Ovary (tissue), 10 donors: ENCODE measurements at places on chromosomes 3 and 15.

DNA sequence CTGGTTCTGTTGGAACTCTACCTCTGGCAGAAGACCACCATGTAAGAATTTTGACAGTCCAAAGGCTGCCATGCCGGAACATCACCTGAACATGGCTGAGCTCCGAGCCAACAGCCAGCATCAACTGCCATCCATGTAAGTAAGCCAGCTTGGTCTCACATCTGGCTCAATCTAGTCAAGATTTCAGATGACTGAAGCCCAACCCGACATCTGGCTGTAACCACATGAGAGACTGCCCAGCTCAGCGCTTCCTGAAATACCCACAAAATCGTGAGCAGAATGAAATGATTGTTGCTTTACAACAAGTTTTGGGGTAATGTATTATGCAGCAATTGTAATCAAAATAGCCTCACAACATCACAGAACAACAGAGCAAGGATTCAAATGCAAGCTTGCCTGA, 32.9 kb downstream of the GHSR start:
- no peak for DNase-seq

GRCh38 chr3:123778991-123779622, 105.0 kb downstream of the MYLK start:
- DNase-seq, result no peak

DNA sequence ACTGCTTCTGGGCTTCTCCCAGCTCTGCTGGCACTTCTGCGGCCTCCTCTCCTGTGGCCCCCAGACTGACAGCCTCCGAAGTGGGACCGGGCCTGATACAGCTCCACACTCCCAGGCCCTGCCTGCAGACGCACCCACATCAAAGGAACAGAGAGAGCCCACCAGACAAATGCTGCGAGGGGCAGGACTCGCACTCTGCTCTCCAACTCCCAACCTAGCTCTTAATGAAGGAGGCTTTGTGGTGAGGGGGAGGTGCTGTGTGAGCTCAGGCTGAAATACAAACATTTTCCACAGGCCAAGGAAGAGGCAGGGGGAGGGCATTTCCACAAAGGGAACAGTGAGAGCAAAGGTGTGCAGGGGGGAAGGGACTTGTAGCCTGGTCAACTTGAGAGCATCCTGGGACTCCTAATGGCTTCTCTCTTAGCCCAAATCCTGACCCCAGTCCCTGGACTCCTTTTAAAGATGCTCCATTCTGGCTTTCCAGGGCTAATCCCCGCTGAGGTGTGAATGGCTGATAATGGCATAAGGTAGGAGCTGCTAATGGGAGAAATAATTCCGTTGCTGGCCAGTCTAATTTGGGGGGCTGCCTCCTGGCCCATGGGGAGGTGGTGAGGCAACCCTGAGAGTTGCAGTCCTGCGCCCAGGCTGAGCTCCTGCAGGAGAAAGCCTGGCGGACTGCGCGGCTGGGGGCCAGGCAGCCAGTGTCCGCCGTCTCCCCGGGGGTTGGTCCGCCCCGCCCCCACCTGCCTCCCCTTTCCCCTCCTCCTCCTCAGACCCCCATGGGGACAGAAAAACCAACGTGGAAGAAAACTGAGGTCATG, 9.6 kb downstream of the LINGO1 start:
- no peak for DNase-seq

GRCh38 chr3:177194299-177194698, 3.0 kb downstream of the TBL1XR1 start:
- no peak for DNase-seq

GRCh38 chr3:152199102-152199840, 69.5 kb upstream of the MBNL1 start:
- DNase-seq, result no peak

DNA sequence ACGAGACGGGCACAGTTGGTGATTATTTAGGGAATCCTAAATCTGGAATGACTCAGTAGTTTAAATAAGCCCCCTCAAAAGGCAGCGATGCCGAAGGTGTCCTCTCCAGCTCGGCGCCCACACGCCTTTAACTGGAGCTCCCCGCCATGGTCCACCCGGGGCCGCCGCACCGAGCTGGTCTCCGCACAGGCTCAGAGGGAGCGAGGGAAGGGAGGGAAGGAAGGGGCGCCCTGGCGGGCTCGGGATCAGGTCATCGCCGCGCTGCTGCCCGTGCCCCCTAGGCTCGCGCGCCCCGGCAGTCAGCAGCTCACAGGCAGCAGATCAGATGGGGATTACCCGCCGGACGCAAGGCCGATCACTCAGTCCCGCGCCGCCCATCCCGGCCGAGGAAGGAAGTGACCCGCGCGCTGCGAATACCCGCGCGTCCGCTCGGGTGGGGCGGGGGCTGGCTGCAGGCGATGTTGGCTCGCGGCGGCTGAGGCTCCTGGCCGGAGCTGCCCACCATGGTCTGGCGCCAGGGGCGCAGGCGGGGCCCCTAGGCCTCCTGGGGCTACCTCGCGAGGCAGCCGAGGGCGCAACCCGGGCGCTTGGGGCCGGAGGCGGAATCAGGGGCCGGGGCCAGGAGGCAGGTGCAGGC, 318.0 kb downstream of the FGF12 start:
- peak; percentile 52 for DNase-seq

DNA sequence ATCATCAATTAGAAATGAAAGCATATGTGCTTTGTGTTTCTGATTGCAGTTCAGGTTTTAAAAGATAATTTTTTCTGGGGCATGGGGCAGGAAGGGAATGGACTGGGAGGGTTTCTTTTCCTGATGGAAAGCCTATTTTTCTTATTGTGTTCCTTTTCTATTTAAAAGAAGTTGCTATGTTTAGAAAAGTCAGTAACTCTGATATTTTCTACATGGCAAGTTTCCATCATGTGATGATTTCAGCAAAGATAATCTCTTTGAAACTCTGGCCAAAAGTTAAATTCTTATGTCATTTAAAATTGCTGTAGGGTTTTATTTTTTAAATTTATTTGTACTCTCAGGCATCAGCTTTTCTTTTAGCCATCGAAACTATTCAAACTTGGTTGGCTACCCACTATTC, 601.2 kb downstream of the FOXP1 start:
- no peak for DNase-seq

DNA sequence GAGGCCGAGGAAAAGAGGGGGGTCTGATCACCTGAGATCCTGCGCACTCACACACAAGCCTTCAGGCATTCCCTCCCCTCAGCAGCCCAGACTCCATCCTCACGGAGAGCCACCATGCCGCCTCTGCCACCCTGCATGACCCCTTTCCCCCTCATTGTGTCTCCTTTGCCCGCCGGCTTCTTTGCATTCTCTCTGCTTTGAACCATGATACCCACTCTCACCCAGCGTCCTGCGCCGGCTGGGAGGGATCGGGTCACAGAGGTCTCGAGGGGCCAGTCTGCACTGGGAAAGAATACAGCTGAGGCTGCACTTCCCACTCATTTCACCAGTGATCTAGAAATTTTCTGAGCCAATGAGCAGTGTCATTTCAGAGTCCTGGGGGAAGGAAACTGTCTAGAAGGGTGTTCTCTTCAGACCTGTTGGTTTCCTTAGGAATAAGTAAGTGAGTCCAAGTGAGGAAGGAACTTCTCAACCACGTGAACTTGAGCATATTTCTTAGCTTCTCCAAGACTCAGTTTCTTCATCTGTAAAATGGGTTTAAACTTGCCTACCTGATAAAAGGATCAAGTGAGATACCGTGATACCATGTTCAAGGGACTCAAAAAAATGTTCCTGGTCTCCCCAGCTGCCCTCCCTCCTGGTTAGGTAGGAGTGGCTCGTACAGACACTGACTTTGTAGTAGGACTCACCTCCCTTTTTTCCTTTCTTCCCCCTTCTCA, 96.7 kb downstream of the TOP2B start:
- no peak for DNase-seq

- no peak for DNase-seq
Observed at GRCh38 chr3:195916291-195916690, 7.9 kb upstream of the TNK2 start.

GRCh38 chr15:73139041-73139743, 86.9 kb downstream of the NEO1 start:
- no peak for DNase-seq

GRCh38 chr3:186921578-186921977, 8.7 kb upstream of the ST6GAL1 start:
- no peak for DNase-seq

- DNase-seq, result no peak
Observed at GRCh38 chr3:50370594-50370993, 11.3 kb upstream of the TMEM115 start.

DNA sequence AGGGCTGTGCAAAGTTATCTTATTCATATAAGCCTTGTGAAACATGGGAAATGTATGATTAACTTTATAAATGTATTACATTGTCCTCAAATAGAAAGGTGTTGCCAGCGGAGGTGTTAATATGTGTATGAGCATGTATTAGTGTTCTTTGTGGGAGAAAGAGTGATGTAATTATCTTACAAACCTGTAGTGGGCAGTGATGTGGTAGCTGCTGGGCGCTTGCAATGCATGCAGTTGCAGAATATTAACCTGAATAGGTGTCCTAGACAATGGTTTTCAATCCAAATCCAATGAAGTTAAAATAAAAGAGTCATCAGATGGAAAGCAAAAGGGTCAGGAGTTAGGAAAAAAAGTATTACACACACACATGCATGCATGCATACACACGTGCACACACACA, 881.3 kb upstream of the CADM2 start:
- no peak for DNase-seq

GRCh38 chr15:60764408-60764963, 285.5 kb upstream of the ICE2 start:
- no peak for DNase-seq

GRCh38 chr15:51262463-51262862, 75.9 kb downstream of the CYP19A1 start:
- DNase-seq, result no peak

DNA sequence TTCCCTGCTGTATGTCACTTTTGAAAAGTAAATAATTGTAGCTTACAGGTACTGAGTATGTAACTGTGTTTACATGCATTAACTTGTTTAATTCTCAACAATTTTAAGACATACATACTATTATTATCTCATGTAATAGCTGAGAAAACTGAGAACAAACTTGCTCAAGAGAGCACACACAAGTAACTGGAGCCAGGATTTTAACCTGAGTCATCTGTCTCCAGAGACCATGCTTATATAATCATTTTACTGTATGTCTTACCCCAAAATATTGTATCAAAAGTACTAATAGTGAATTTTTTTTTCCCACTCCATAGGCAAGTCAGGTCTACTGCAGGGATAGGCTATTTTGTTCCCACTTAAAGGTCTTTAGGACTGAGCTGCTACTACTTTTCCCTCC, 95.4 kb downstream of the FEZF2 start:
- no peak for DNase-seq

- no peak for DNase-seq
Observed at GRCh38 chr15:70480196-70480856, 283.0 kb downstream of the UACA start.

DNA sequence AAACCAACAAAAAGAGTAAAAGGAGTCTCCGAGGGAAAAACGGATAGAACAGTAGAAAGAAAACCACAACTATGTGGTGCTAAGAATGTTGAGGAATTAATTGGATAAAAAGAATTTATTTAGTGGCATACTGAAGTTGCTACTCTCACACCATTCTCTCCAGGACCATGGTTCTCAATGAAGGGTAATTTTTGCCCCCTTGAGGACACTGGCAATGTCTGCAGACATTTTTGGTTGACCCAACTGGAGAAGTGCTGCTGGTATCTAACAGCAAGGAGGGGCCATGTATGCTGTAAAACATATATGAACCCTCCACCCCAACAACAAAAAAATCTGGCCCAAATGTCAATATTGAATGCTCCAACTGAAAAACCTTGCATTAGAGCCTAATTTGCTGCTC, 85.9 kb upstream of the CSPG5 start:
- no peak for DNase-seq

- DNase-seq, result no peak
Observed at GRCh38 chr15:39448409-39448808, 132.5 kb upstream of the THBS1 start.

GRCh38 chr3:182198345-182198744, 486.6 kb downstream of the SOX2 start:
- DNase-seq, result no peak

DNA sequence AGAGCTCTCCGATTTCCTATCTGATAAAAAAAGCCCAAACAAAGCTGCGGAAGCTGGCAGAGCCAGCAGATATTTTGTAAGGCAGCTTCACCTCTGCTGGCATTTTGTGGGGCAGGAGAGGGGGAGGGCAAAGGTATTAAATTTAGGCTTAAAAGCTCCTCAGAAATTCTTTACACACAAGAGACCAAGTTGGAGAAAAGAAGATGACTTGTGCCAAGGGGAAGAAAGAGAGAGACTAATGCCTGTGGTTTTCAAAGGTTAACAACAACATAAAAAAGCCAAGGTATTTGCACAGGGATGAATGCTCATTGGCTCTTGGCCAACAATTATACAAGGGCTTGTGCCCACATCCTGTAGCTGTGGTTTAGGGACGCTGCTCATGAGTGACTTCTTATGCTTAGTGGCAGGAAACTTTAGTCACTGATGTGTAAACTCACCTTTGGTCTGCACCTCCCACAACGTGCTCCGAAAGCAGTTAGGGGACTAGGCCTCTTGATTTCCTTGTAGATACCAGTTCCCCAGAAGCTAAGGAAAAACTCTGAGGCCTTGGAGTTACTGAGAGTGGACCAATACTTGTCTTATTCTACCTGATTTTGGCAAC, 152.9 kb downstream of the TPRG1 start:
- no peak for DNase-seq

- no peak for DNase-seq
Observed at GRCh38 chr3:50572801-50573371, 3.6 kb downstream of the HEMK1 start.

DNA sequence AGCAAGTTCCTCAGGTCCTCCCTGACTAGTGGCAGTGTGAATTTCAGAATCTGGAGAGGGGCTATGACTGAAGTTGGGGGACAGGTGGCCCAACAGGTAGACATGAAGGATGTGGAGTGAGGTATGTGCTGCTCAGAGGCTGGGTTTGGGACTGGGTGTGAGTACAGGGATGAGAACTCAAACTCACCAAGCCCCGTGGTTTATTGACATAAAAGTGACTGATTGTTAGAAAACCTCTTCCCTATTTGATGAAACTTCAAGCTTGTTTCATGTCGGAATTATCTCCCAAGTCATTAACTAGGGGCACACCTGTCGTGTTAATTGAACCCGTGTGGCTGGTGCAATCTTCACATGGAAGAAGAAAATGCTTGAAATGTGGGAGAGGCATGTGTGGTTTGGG, 27.1 kb downstream of the FGD5 start:
- DNase-seq, result no peak

- no peak for DNase-seq
Observed at GRCh38 chr3:146209371-146209770, 41.5 kb downstream of the PLSCR4 start.

DNA sequence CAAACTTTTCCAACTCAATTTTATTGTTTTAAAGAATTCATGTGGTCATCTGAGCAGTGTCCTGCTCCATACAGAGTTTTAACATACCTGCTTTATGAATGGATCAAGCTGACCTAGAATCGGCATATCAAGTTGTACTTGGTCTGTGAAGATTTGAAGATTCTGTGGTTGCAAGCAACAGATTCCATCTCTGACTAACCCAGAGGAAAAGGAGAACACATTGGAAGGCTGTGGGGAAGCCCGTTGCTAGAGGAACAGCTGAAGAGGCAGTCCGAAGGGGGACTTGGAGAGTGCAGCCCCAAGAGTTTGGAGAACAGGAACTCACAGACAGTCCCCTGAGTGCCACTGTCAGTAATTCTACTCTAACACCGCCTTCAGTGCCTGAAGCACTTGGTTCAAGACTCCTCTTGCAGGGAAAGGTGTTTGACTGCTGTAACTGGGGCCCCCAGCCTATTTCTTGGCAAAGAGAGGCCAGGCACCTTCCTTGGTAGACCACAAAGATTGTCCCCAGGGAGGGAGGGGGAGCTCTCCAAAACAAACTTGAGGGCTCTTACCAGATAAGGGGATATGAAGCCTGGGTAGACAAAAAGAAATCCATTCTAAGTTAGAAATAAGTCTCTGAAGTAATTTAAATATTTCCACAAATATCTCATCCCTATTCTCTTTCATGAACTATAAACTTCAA, 88.8 kb downstream of the LARS2 start:
- DNase-seq, result no peak
